ENCODE measurements at places on chromosomes 4 and X.

DNA sequence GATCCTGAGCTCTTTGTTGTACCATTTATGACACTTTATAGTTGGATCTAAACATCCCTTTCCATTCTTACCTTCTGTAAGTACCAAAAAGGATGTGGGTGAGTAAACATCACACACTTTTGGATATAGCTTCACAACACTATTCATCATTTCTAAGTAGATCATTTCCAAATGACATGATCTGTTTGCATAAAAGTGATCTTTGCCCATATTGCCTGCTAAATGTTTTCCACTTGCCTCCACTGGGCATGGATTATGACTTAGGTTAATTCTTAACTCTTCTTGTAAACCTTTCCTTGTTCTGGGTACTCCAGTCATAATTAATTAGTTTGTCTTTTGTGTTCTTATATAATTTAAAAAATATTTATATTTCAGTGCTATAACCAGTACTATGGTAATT, 244.9 kb upstream of the AGA start:
- DNase-seq: no peak

DNA sequence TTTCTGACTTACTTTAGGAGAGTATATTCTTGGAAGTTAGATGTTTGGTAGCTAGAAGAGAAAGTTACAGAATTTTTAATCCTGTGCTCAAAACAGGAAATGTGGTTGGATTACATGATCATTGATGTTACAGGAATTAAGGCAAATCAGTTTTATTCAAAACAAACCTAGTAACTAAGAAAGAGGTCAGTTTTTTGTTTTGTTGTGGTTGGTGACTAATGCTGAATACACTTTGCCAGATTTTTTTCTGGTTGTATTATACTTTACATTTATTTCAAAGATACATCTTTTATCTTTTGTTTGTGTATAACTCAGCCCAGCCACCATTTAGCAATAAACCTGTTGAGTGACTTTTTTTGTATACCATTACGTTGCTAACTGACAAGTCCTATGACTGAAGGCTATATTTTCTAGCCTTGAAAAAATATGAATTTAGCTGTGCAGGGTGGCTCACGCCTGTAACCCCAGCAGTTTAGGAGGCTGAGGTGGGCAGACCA, 116.7 kb downstream of the KLHL8 start:
- DNase-seq: no peak

DNA sequence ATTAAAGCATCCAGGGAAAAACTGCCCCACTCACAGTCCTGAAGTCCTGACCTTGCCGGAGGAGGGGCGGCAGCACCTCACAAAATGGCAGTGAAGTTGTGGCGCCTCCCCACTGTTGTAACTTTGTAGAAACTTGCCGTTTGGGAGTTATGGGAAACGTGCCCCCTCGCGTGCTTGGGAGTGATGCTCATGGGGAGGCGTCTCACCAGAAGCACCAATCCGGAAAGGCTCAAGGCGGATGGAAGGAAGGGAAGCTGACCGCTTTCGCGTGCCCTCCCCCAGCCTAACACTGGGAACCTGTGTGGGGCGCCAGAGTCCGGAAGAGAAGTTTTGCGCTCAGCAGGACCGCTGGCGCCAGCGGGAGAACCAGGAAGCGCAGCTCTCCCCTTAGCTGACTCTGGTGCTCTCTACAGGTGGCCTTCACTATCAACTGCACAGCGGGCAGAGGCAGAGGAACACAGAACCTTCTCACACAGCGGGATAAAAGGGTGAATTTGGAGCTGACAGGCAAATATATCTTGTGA, at the start of the genes CT45A10 and SAGE1:
CT45A10 (minus strand) TSS at position 151 of the 524 bp plus-strand sequence. CDS start 8,100 bp downstream, outside the sequence.
SAGE1 (plus strand) TSS at position 423 of the 524 bp plus-strand sequence. CDS start 2,527 bp downstream, outside the sequence.
- no peak for DNase-seq

- DNase-seq: no peak
Observed at GRCh38 chr4:67700116-67700737, 728 bp downstream of the UBA6 start.

- no peak for DNase-seq
Observed at GRCh38 chrX:20159797-20160385, 18.3 kb upstream of the EIF1AX start.

- no peak for DNase-seq
Observed at GRCh38 chrX:129239371-129239770, 283.9 kb downstream of the SMARCA1 start.

GRCh38 chrX:103607364-103608305, at the start of gene TCEAL3:
TSS of gene TCEAL3 (plus strand) at chrX:103607963. CDS start at chrX:103609065, 1,102 bp downstream.
- no peak for DNase-seq

- DNase-seq: no peak
Observed at GRCh38 chr4:8307121-8307520, 37.6 kb downstream of the HTRA3 start.

DNA sequence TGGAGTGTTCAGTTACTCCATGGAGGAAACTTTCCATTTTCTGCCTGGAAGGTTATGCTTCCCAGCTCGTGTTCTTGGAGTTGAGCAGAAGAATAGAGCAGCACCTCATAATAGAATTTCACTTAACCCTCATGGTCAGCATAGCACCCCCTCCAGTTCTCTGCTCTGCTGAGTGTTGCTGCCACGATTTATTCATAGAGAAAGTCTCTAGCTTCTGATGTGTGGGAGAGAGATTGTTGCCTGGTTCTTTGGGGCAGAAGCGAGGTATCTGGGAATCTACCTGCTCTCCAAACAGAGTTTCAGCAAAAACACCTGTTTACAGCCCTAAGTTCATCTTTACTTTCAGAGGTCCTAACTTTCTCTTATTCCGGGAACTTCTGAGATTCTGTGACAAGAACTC, 3.9 kb upstream of the DTHD1 start:
- DNase-seq: no peak

GRCh38 chr4:36027203-36027602, 217.1 kb downstream of the ARAP2 start:
- no peak for DNase-seq

- no peak for DNase-seq
Observed at GRCh38 chr4:44235897-44236296, 212.7 kb downstream of the KCTD8 start.

DNA sequence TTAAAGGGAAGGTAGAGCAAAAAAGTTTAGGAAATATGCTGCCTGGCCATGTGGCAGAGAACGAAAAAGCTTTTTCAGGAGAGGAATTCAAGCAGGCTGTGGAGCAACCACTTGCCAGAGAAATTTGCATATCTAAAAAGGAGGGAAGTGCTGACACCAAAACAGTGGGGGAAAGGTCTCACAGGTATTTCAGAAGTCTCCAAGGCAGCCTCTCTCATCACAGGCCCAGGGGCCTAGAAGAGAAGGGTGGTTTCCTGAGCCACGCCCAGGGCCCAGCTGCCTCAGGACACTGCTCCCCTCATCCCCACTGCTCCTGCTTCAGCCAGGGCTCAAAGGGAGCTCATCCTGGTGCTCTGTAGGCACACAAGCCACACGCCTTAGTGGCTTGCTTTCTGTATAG, 29.9 kb upstream of the STS start:
- DNase-seq: no peak

DNA sequence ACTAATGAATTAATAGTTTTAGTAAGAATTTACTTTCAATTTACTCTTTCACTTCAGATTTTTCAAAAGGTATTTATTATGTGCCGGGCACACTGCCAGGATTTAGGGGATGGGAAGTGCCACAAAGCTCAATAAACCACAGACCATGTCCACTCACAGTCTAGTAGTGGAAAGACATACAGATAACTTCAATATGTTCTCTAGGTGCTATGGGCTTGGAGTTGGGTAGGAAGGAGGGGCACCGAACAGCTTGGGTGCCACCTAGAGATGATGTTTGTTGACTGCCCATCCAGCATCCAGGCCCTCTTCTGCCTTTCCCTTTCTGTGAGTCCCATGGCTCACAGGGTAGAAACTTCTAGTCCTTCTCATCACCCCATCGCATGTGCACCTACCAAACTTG, 17.8 kb downstream of the MFAP3L start:
- no peak for DNase-seq

GRCh38 chr4:98626350-98626749, 32.1 kb downstream of the TSPAN5 start:
- no peak for DNase-seq

- no peak for DNase-seq
Observed at GRCh38 chrX:81392396-81392795, 190.5 kb downstream of the SH3BGRL start.

- DNase-seq: no peak
Observed at GRCh38 chrX:154507673-154508383, 8.2 kb downstream of the FAM3A start.

GRCh38 chr4:142124874-142125273, 488.5 kb downstream of the IL15 start:
- no peak for DNase-seq

- DNase-seq: no peak
Observed at GRCh38 chr4:127419431-127419830, 213.3 kb upstream of the INTU start.

GRCh38 chr4:77538144-77538543, 67.5 kb upstream of the CXCL13 start:
- no peak for DNase-seq

DNA sequence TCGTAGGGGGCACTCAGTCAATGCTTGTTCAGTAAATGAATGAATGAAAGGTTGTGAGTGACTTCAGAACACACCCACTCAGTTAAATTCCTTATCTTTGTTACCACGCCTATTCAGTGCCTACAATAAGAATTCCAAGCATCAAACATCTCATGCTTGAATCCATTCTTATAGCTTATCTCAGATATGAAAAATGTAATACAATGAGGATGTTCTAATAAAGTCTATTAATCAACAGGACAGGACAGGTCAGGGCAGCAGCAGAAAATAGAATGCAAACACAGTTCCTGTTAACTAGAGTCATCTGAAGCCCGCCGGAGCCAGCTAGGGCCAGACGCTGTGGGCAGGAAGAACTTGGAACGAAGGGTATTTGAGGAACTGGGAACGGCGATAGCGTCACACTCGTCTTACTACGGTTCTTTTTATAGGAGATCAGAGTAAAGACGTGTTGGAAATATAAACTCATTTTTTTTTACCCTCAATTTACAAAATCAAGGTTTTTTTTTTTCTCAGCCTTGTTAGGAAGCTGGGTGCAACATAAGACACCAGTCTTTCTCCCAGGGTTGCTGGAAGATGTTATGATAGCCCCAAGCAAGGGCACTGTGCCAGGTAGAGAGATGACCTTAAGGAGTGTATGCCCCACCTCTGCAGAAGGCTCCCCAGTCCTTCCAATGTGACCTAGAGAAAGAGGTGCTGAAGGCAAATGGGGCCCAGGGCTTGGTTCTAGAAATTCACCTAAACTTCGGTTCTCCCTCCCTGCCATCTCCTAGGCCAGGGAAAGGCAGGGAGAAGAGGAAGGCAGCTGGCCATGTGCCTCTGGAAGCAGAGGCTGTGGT, 48.3 kb downstream of the SEL1L3 start:
- no peak for DNase-seq

DNA sequence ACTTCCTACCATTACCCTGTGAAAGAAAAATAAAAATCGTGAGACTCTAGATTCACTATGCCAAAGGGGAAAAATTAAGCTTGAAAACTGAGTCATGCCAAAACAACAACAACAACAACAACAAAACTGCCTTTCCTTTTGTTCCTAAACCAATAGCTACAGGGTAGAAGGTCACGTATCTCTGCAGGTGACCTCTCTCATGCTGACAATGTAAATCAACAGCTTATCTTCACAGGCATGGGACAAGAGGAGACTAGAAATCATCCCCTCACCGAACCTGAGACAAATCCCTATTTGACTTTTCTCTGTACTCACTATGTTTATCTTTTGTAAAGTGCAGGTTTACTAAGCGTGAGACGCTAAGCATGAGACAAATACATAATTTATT, 20.5 kb upstream of the AADAT start:
- no peak for DNase-seq

GRCh38 chr4:6391186-6391851, 81.1 kb downstream of the PPP2R2C start:
- DNase-seq: no peak

GRCh38 chrX:47539860-47540259, 21.1 kb upstream of the ARAF start:
- DNase-seq: no peak

DNA sequence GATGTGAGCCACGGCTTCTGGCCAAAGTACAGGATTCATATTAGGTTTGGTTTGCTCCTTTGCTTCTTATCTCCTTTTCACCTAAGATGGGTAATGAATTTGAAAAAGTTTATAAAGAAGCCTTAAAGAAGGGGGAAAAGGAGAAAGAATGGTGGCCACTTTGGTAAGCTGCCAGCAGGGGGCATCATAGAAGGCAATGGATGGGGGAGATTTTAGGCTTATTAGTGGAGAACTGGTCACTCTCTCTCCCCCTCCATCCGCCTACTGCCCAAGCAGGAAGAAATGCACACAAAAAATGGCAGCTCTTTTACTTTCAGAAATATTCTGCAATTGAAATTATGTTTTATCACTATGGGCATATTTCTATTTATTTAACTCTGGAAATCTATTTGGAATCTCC, 32.0 kb downstream of the SPARCL1 start:
- DNase-seq: no peak

DNA sequence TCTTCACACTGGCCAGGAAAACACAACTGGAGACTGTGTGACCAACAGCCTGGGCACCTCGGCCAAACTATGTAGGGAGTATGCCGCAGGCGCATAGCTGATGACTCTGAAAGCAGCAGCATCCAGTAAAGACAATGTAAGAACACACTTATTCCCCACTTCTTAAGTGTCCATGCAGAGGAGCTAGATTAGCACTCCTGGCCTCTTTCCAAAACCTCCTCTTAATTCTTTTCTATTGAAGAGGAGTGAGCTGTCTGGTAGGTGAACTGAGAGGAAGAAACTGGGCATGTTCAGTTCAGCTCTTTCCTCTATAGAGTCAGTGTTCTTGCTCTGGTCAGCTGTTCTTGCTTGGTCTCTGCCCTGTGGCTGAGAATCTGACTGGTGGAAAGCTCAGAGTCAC, 21.1 kb downstream of the NMU start:
- DNase-seq: no peak

- no peak for DNase-seq
Observed at GRCh38 chrX:23803931-23804381, 21.0 kb downstream of the SAT1 start.

GRCh38 chr4:82123934-82124333, 249.9 kb downstream of the HNRNPD start:
- no peak for DNase-seq

GRCh38 chr4:154616287-154616686, 3.8 kb upstream of the FGG start:
- no peak for DNase-seq

DNA sequence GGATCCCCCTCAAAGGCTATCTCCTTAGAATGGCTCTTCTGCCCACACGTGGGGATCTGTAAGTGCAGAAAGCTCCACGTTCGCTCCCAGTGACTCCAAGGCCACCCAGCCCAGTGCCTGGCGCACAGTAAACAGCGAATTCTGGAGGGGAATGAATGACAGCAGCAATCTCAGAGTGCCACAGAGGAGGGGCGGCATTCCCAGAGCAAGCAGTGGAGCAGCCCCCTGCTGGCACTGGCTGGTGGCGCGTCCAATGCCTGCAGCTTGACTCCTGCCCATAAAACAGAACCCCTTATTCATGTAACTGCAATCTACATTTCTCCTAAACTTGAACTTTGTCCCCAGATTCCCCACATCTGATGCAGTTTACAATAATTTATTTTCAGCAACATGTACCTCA, 6.9 kb upstream of the HELT start:
- no peak for DNase-seq
